ENCODE measurements at places on chromosomes 4 and X. TPM values are rescaled to one million over a fixed set of nuclear protein-coding genes. Genes with fewer than 3 reads are reported as not detected.

DNA sequence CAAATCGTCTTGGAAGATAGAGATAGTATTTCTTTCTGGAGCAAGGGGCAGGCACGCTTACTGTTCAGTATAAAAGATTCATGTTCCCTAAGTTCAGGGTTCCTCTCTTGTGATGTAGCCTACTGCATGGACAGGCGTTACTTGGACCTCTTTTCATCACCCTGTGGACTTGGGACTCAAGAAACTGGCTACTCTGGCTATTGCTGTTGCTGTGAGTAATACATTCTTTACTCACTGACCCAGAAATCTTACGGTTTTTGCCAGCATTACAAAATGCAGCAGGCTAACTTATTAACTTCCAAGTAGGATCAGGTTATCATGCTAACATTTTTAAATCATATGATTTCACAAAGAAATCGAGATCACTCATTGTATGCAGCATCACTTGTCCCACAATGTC is 12.8 kb upstream of the GUCY1B1 start:
- H3K4me1 ChIP-seq: no peaks in the 10 kb centered on the region
- DNase-seq: no peak
- H3K4me3 ChIP-seq: no peak overlapping the region
- no peak overlapping the region for H3K27ac ChIP-seq
- H3K36me3 ChIP-seq: no peaks in the 10 kb centered on the region

MAP9 gene
- total RNA-seq: 33.2 TPM

- no peak for DNase-seq
- H3K27me3 ChIP-seq: no peaks in the 10 kb centered on the region
- no peak overlapping the region for H3K4me3 ChIP-seq
- H3K4me1 ChIP-seq: no peaks in the 10 kb centered on the region
These were observed 515.0 kb downstream of the CFAP47 start for GRCh38 chrX:36434522-36434921.

- H3K27me3 ChIP-seq: no peaks in the 10 kb centered on the region
- no peak overlapping the region for H3K27ac ChIP-seq
- no peak for DNase-seq
- no peak overlapping the region for H3K4me3 ChIP-seq
- peaks cover 7% of the 10 kb centered on the region for H3K36me3 ChIP-seq
These were observed 31.4 kb downstream of the SH3RF1 start for GRCh38 chr4:169239221-169239905.

All from progenitor cell of endocrine pancreas (in vitro differentiated cells).